ENCODE measurements at places on chromosomes 11 and 22.

DNA sequence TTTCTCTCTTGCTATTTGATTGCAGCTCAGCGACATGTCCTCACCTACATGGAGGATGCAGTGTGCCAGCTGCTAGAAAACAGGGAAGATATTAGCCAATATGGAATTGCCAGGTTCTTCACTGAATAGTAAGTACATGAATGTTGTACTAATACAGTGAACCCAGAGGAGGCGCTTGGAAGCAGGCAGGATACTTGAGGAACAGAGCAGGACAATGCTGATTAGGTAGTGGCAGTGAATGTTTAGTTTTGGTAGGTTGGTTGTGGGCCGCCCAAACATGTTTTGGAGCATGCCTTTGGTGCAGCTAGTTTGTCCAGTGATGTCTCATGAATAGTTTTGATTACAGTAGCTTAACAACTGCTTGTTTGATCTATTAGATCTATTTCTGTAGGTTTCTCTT lies 50.6 kb downstream of the CSTPP1 start:
- no peak for DNase-seq

DNA sequence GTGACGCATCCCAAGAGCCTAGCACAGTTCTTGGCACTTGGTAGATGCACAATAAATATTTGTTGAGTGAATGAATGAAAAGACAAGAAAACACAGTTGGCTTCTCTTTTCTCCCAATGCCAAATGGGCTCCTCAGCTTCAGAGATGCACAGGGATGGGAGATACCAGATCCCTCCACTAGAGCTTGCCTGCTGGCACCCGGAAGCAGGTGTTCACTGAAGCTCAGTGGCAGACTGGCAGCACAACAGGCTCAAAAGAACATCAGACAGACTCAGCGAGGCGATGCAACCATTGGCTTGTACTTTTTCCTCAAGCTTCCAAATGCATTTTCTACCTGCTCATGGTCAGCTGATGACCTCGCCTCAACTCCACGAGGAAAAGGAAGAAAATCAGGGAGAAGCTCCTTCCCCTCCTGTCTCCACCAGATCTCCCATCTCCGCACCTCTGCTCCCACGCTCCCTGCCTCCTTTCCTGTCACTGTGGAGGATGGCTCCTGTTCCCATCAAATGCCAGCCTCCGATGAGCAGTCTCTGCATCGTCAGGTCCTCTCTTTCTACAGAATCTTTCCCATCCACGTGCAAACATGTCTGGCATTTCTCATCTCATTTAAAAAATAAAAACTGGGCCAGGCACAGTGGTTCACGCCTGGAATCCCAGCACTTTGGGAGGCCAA lies 5.8 kb downstream of the RAPSN start:
- DNase-seq, result no peak

- no peak for DNase-seq
Observed at GRCh38 chr22:22111267-22111751, 128.7 kb upstream of the TOP3B start.

DNA sequence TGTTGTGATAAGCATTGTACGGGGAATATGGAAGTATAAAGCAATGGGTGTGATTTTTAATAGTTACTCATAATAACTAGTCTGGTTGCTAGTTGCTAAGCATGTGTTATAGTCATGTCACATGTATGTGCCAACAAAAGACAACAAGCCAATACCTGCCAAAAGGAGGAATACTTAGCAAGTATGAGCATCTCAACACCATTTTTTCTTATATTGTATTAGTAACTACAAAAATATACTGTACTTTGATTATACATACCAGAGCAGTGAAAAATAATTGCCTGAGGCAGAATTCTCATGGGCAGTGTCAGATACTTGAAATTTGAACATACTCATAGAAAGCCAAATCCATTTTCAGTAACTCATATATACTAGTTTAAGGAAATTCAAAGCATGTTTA lies 62.4 kb upstream of the ALKBH3 start:
- no peak for DNase-seq

DNA sequence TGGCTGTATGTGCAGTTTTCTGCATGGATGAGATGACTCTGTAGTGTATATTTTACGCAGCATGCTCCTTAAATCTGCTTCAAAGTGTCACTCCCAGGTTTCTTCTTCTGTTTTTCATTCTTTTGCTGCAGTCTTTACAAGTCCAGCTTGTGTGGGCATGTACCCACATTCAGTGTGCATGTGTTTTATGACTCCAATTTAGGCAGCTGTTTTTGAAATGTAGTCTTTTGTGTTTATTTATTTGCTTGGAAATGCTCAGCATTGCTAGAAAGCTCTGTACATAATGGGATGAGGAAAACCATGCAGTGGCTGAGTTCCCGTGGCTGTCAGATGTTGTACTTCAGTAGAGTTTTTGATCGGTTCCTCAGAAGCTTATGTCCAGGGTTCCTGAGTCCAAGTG lies 138.5 kb downstream of the ARHGAP42 start:
- no peak for DNase-seq

DNA sequence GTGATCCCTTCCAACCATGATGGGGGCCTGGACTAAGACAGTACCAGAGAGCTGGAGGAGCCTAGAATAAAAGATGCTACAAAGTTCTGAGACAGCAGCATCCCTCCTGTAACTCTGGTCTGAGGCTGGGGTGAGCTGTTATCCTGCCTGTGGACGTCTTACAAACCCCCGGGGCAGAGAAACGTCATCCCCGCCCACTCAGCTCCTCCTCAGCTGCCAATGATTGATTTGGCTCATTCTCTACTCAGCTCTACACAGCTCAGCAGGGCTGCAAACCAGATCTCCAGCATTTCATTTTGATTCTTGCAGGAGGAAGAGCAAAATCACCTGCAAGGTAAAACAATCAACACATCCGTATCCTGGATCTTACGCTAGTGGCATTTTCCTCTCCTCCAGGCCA lies 55.5 kb downstream of the CSNK2A3 start:
- no peak for DNase-seq

DNA sequence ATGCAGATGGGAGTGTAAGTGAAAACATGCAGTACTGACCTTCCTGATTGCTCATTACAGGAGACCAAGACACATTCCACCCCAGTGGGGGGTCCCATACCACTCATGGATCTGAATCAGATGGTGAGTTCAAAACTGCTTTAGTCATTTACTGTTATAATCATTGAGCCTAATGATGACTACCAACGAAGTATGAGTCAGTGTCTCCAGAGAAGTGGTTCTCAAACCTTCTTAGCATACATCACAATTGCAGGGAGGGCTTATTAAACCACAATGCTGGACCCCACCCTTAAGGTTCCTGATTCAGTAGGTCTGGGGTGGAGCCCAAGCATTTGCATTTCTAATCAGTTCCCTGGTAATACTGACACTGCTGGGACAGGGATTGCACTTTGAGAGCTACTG lies 75.8 kb downstream of the CD44 start:
- no peak for DNase-seq

DNA sequence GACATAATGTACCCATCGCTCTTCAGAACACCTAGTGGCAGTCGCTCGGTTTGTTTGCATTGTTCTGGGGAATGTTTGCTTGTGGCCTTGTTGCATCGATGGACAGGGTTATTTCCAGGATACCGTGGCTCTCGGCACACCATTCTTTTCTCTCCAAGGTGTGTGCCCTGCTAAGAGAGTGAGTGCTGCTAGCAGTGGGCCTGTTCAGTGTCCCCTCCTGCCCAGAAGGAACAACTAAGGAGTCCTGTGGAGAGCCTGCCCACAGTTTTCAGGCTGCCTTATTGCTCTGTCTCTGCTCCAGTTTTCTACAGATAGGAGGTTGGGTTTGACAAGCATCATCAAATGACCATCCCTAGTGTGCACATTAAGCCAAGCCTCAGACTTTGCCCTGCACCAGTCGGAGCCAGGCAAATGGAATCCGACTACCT lies 1.4 kb downstream of the CRY2 start:
- DNase-seq, result peak; percentile 28

- no peak for DNase-seq
Observed at GRCh38 chr11:60985501-60985900, 14.0 kb downstream of the CD6 start.

- DNase-seq, result peak; percentile 26
Observed at GRCh38 chr11:69251639-69252489, 42.1 kb upstream of the MYEOV start.

DNA sequence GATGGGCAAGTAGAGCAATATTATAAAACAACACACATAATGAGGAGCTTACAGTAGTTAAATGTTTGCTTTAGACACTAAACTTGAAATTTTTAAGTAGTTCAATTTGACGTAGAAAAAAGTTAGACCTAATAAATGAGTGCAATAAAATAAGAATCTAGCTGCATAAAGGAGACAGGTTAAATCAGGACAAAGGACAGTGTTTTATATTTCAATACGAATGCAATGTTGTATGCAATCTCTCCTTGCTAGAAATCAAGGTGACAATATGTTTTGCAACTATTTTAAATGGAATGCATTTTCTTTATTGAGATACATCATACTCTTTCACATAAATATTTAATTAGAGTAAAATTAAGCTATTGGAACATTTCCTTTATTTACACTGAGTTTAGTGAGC lies 267.9 kb downstream of the CASP12 start:
- DNase-seq, result no peak

- no peak for DNase-seq
Observed at GRCh38 chr11:121420398-121420797, 31.7 kb upstream of the SORL1 start.

All from large intestine (tissue), 12 donors.